ENCODE measurements at places on chromosomes 3 and 15. TPM values are rescaled to one million over a fixed set of nuclear protein-coding genes. Genes with fewer than 3 reads are reported as not detected.

DNA sequence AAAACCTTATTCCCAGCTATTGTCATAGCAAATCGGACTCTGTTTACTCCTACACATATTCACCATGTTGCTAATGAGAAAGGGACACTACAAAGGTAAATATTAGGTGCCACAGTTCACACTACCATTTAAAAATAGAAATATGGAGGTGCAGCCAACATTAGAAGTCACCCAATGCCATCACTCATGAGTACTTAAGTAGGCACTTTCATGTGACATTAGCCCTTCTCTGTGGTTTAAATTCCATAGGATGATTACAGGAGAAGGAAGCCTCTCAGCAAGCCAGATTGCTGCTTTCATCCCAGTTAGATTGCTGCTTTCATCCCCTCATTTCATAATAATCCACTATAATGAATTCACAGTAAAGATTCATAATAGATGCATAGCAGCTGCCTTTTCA, 376.8 kb upstream of the ALCAM start:
- no peaks in the 10 kb centered on the region for H3K36me3 ChIP-seq
- no peaks in the 10 kb centered on the region for H3K27me3 ChIP-seq
- no peak overlapping the region for H3K4me3 ChIP-seq
- no peaks in the 10 kb centered on the region for H3K4me1 ChIP-seq

DNA sequence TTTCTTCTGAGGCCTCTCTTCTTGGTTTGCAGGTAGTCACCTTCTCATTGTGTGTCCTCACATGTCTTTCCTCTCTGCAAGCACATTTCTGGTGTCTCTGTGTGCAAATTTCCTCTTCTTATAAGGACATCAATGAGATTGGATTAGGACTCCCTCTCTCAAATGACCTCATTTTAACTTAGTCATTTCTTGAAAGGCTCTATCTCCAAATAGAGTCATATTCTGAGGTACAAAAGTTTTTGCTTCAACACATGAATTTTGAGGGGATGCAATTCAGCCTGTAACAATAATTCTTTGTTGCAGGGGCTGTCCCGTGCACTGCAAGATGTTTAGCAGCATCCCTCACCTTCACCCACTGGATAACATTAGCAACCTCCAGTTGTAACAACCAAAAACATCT, 115.0 kb upstream of the DCBLD2 start:
- no peaks in the 10 kb centered on the region for H3K36me3 ChIP-seq
- no peak for DNase-seq
- no peak overlapping the region for H3K27ac ChIP-seq
- H3K27me3 ChIP-seq, result no peaks in the 10 kb centered on the region
- no peak overlapping the region for H3K4me3 ChIP-seq
- no peaks in the 10 kb centered on the region for H3K4me1 ChIP-seq

- no peak overlapping the region for H3K4me3 ChIP-seq
- H3K36me3 ChIP-seq, result no peaks in the 10 kb centered on the region
- H3K27ac ChIP-seq, result no peak overlapping the region
- DNase-seq, result no peak
- no peaks in the 10 kb centered on the region for H3K4me1 ChIP-seq
Observed at GRCh38 chr15:101198800-101199199, 53.0 kb downstream of the CHSY1 start.

DNA sequence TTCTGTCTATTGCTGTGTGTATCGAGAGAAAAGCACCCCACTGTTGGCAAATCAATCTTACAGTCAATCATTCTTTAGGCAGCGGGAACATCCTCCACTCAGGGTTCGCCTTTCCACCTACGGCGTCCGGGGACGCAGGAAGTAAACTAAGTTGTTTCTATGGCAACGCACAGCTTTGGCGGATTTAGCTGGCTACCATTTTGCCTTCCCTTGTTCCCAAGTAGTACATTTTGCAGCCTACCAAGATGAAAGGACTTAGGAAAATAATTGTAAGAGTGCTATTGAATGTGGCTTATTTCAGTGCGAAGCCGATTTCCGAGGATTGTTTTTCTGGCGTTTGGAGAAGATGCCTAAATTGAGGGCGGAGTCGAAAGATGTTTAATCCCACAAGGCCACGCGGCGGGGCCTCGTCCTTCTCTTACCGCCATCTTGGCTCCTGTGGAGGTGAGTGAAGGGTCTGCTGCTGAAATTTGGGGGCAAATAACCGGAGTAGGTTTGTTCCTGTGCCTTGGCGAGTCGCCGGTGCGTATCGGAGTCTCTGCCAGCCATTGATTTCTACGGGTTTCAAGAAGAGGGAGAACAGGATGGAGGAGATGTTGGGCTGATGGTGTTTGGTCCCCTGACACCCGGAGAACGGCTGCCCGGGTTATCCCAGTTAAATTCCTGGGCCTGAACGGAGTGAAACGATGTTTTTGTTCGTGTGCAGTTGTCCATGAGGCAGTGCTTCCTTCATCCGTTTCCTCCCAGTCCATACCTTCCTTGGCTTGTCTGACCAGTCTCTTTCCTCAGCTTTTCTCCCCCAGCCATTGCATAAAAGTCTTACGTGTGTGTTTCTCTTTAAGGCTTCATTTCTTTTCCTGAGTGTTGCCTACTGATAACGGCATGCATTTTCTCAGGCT, at the start of gene RPL35A:
Gene RPL35A, plus strand, starts transcription at position 413 of the 899 bp plus-strand sequence. CDS start 778 bp downstream, outside the sequence.
- H3K4me3 ChIP-seq, result peak within 1 kb of the TSS; percentile 49
- peaks cover 3% of the 10 kb centered on the region for H3K36me3 ChIP-seq
- H3K27ac ChIP-seq, result peak within 1 kb of the TSS; percentile 96
- H3K4me1 ChIP-seq, result no peaks in the 10 kb centered on the region
- DNase-seq, result peak; percentile 86

GRCh38 chr3:186457236-186457635, 86.9 kb downstream of the CRYGS start:
- no peak overlapping the region for H3K27ac ChIP-seq
- H3K4me3 ChIP-seq, result no peak overlapping the region
- H3K27me3 ChIP-seq, result no peaks in the 10 kb centered on the region
- no peaks in the 10 kb centered on the region for H3K4me1 ChIP-seq
- H3K36me3 ChIP-seq, result no peaks in the 10 kb centered on the region

GRCh38 chr3:7487763-7488162, 626.8 kb downstream of the GRM7 start:
- no peaks in the 10 kb centered on the region for H3K36me3 ChIP-seq
- H3K27ac ChIP-seq, result no peak overlapping the region
- no peaks in the 10 kb centered on the region for H3K4me1 ChIP-seq
- no peaks in the 10 kb centered on the region for H3K27me3 ChIP-seq
- DNase-seq, result no peak

GRCh38 chr15:70955151-70955550, 62.5 kb downstream of the LRRC49 start:
- no peaks in the 10 kb centered on the region for H3K4me1 ChIP-seq
- H3K27me3 ChIP-seq, result no peaks in the 10 kb centered on the region
- H3K27ac ChIP-seq, result no peak overlapping the region
- no peak for DNase-seq
- H3K36me3 ChIP-seq, result no peaks in the 10 kb centered on the region
- no peak overlapping the region for H3K4me3 ChIP-seq

- H3K27me3 ChIP-seq, result no peaks in the 10 kb centered on the region
- H3K36me3 ChIP-seq, result no peaks in the 10 kb centered on the region
- no peak overlapping the region for H3K4me3 ChIP-seq
Observed at GRCh38 chr3:159922861-159923312, 65.7 kb upstream of the IL12A start.

DNA sequence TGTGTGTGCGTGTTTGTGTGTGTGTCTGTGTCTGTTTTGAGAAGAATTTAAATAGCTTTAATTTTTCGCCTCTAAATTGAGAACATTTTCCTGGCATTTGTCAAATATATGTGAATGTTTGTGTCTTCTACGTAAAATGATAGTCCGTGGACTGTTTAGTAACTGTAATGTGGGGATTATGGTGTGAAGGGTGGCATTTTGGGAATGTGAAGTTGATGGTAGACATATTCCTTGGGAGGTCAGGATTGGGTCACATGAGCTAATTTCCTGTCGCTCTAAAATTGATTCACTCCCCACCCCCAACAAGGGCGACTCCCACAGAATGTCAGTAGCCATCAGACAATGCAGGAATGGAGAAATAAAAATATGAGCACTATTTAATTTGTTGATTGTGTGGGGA, 107.3 kb downstream of the ITPR1 start:
- DNase-seq, result no peak
- no peak overlapping the region for H3K4me3 ChIP-seq
- H3K27me3 ChIP-seq, result no peaks in the 10 kb centered on the region

GRCh38 chr3:129504471-129505100, 23.9 kb upstream of the RHO start:
- H3K27me3 ChIP-seq, result no peaks in the 10 kb centered on the region
- H3K4me3 ChIP-seq, result no peak overlapping the region
- no peaks in the 10 kb centered on the region for H3K36me3 ChIP-seq
- DNase-seq, result no peak

DNA sequence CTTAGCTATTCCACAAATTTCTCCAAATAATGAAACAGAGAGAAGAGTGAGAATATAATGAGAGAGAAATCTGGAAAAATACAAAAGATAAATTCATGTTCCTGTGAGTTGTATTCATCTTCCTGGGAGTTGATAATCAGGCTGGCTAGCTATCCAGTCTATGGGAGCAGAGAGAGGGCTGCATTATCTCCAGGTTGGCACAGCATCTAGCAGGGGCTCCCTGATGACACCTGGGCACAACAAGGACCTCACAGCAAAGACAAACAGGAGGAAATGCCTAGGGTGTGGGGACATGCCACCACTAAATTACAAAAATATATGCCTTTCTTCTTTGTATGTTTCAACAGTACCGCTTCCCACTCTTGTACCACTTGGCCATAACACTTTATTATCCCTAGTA, 1.9 kb downstream of the EHD4 start:
- peak; percentile 25 for DNase-seq
- H3K27me3 ChIP-seq, result no peaks in the 10 kb centered on the region
- H3K27ac ChIP-seq, result peak overlapping the region; percentile 96
- peaks cover 14% of the 10 kb centered on the region for H3K4me1 ChIP-seq
- peak overlapping the region; percentile 0 for H3K4me3 ChIP-seq

GRCh38 chr3:102084704-102085103, 235.4 kb downstream of the NFKBIZ start:
- no peaks in the 10 kb centered on the region for H3K36me3 ChIP-seq
- no peak for DNase-seq
- no peaks in the 10 kb centered on the region for H3K27me3 ChIP-seq
- no peak overlapping the region for H3K27ac ChIP-seq

DNA sequence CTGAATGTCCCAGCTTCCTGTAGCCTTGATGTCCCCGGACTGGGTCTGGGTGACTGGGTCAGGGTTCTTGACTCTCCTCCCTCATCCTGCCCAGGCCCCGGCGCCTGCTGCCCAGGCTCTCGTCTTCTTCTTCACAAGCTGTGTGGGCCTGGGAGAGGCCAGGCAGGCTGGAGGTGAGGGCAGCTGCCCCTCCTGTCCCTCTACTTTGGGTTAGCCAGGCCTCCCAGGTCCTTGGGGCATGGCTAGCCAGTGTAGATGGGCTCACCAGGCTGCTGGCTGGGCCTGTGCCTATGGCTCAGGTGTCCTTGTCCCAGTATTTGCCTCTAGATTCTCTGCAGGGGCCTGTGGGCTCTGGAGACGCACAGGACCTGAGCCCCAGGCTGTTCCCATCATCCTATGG, 31.8 kb downstream of the TKT start:
- peaks cover 59% of the 10 kb centered on the region for H3K36me3 ChIP-seq
- H3K27me3 ChIP-seq, result no peaks in the 10 kb centered on the region
- DNase-seq, result no peak

DNA sequence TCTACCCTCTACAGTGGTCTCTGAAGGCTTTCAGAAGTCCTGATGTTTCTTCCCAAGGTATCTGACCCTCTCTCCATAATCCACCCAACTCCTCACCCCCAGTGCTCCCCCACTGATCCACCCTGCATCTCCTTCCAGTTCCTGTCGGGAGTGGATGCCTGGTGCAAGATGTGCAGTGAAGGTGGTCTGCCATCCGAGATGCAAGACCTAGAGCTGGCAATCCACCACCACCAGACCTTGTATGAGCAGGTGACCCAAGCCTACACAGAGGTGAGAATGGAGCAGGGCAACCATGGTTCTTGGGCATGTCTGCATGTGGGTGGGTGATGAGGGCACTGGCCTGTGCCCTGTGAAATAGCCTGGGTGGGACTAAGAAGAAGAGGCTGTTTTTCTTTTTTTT, 337.8 kb upstream of the ROPN1 start:
- H3K4me1 ChIP-seq, result no peaks in the 10 kb centered on the region
- H3K4me3 ChIP-seq, result no peak overlapping the region
- no peak overlapping the region for H3K27ac ChIP-seq
- no peak for DNase-seq

DNA sequence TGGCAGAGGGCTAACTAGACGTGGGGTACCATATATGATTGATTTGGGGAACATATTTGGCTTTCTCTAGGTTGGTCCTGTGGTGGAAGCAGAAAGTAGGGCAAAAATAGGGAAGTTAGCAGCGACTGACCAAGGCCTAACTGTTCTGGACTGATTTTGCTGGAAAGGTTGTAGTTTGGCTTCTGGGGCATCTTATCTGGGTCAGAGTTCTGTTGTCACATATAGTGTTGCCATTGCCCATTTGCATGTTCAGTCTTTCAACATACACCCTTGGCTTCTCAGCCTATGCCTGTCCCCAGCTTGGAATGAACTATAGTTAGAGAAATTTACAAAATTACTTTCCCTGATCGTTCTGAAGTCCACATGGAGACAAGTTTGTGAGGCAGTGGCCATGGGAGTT, 426.5 kb downstream of the TBC1D5 start:
- H3K27me3 ChIP-seq, result no peaks in the 10 kb centered on the region
- DNase-seq, result no peak
- H3K27ac ChIP-seq, result no peak overlapping the region
- no peak overlapping the region for H3K4me3 ChIP-seq
- H3K4me1 ChIP-seq, result no peaks in the 10 kb centered on the region

GRCh38 chr3:377158-377561, 180.6 kb downstream of the CHL1 start:
- DNase-seq, result no peak
- H3K27me3 ChIP-seq, result no peaks in the 10 kb centered on the region
- H3K4me3 ChIP-seq, result no peak overlapping the region
- H3K36me3 ChIP-seq, result no peaks in the 10 kb centered on the region

DNA sequence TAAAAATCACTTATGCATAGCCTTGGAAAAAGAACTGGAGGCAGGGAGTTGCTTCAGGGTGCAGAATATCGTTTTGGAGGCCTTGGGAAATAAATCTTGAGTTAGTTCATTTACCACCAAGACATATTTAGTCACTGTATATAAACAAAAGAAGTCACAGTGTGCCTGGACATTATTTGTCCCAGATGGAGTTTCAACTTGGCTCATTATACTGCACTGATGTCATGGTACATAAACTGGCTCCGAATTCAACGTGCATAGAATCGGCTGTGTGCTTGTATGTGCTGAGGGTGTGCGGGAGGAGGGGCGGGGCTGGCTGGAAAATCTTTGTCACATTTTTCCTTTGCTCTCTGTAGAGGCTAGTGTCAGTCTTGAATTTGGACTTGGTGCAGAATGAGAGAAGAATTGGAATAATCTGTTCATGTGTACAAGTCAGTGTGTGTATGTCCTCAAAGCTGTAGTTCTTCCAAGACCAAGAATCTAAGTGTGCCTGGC, 86.6 kb downstream of the FNDC3B start:
- no peak for DNase-seq
- peaks cover 3% of the 10 kb centered on the region for H3K36me3 ChIP-seq
- no peaks in the 10 kb centered on the region for H3K27me3 ChIP-seq
- peaks cover 35% of the 10 kb centered on the region for H3K4me1 ChIP-seq
- no peak overlapping the region for H3K4me3 ChIP-seq
- no peak overlapping the region for H3K27ac ChIP-seq

Gene IL5RA
- not detected for total RNA-seq

Gene TICRR
- total RNA-seq, result 1.1 TPM

Gene SH2D7
- total RNA-seq, result not detected

Gene DUOXA1
- not detected for total RNA-seq

Gene AGBL1
- not detected for total RNA-seq

Gene ANKUB1
- total RNA-seq, result not detected

Gene ARPC4
- total RNA-seq, result 43.7 TPM
